ENCODE measurements at places on chromosomes 11 and 22. TPM values are rescaled to one million over a fixed set of nuclear protein-coding genes. Genes with fewer than 3 reads are reported as not detected.

GRCh38 chr11:8011981-8012444, 24.9 kb downstream of the EIF3F start:
- peaks cover 2% of the 10 kb centered on the region for H3K27me3 ChIP-seq
- no peaks in the 10 kb centered on the region for H3K4me1 ChIP-seq
- H3K27ac ChIP-seq: no peak overlapping the region
- DNase-seq: no peak
- no peaks in the 10 kb centered on the region for H3K36me3 ChIP-seq

The CDON gene
- total RNA-seq: 0.25 TPM

GRCh38 chr11:118845369-118845768, 38.3 kb upstream of the CXCR5 start:
- DNase-seq: no peak
- no peaks in the 10 kb centered on the region for H3K36me3 ChIP-seq

GRCh38 chr11:18312012-18312411, 9.9 kb downstream of the HPS5 start:
- H3K27me3 ChIP-seq: no peaks in the 10 kb centered on the region
- no peaks in the 10 kb centered on the region for H3K4me1 ChIP-seq
- no peak overlapping the region for H3K27ac ChIP-seq
- H3K4me3 ChIP-seq: no peak overlapping the region
- no peak for DNase-seq
- H3K36me3 ChIP-seq: peaks cover 47% of the 10 kb centered on the region

GRCh38 chr11:126477535-126478305, 122.2 kb downstream of the ST3GAL4 start:
- no peak overlapping the region for H3K4me3 ChIP-seq
- H3K4me1 ChIP-seq: peaks cover 13% of the 10 kb centered on the region
- H3K36me3 ChIP-seq: no peaks in the 10 kb centered on the region
- H3K27ac ChIP-seq: no peak overlapping the region

DNA sequence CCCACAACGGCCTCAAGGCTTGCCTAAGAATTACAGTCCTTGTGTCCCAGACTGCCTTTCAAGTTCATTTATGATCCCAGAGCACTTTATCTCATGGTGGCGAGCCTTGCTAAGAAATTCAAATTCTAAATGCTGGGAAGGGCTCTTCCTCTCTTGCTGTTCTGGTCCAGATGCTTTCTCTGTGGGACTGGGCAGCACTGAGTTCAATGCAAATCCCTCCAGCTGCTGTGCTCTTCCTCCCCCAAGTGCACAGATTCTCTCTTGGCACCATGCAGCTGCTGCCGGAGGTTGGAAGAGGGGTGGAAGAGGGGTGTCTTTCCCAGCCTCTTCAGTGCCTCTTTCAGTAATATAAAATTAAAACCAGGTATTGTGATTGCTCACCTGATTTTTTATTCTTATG, 828.0 kb downstream of the DLG2 start:
- H3K4me1 ChIP-seq: no peaks in the 10 kb centered on the region
- no peaks in the 10 kb centered on the region for H3K27me3 ChIP-seq
- H3K36me3 ChIP-seq: no peaks in the 10 kb centered on the region
- no peak overlapping the region for H3K4me3 ChIP-seq

- H3K36me3 ChIP-seq: no peaks in the 10 kb centered on the region
- peaks cover 14% of the 10 kb centered on the region for H3K4me1 ChIP-seq
- no peak overlapping the region for H3K4me3 ChIP-seq
- H3K27me3 ChIP-seq: no peaks in the 10 kb centered on the region
- no peak overlapping the region for H3K27ac ChIP-seq
Measured at GRCh38 chr22:22687638-22688500, 43.5 kb downstream of the GGTLC2 start.

The PTS gene
- total RNA-seq: 97.4 TPM

The PATE1 gene
- total RNA-seq: not detected

The RDX gene
- total RNA-seq: 31.1 TPM

- no peaks in the 10 kb centered on the region for H3K27me3 ChIP-seq
- H3K27ac ChIP-seq: no peak overlapping the region
- no peaks in the 10 kb centered on the region for H3K4me1 ChIP-seq
- H3K4me3 ChIP-seq: no peak overlapping the region
Measured at GRCh38 chr11:120129570-120129969, 8.3 kb downstream of the TRIM29 start.

The DYNC2H1 gene
- total RNA-seq: 4.1 TPM

The OR52E8 gene
- total RNA-seq: not detected

The C11orf65 gene
- 0.14 TPM for total RNA-seq

DNA sequence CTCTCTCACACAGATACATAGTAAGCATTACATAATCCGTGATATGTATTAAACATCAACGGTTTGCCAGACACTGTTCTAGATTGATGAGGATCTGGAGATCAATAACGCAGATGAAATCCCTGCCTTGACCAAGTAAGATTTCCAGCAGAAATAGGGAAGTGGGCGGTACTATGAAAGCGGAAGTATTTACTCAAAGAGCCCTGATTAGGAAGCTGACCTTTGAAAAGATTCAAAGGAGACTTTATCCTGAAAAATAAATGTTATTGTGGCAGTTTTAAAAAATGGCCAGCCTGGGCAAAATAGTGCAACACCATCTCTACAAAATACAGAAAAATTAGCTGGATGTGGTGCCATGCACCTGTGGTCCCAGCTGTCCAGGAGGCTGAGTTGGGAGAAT, 26.8 kb downstream of the GAB2 start:
- no peak overlapping the region for H3K4me3 ChIP-seq
- H3K27ac ChIP-seq: no peak overlapping the region
- H3K4me1 ChIP-seq: no peaks in the 10 kb centered on the region
- no peaks in the 10 kb centered on the region for H3K36me3 ChIP-seq

The CASP12 gene
- total RNA-seq: not detected

DNA sequence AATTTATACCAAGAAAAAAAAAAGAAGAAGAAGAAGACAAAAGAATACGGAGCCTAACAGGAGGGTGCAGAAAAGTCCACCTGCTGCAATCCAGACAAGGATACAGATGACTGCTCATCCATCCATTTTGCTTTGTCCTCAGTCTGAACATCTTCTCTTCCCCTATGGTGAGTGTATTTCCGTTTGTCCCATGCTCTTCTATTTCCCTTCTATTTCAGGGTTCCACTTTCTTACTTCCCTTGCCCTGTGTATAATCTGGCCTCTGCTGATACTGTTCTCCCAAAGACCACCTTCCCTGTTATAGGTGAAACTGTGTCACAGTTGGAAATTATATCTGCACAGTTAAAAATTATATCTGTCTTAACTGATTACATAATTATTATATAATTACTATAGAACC, 48.7 kb upstream of the USP47 start:
- H3K36me3 ChIP-seq: no peaks in the 10 kb centered on the region
- no peak overlapping the region for H3K4me3 ChIP-seq
- no peaks in the 10 kb centered on the region for H3K4me1 ChIP-seq
- DNase-seq: no peak

The RFPL3 gene
- not detected for total RNA-seq

GRCh38 chr11:102552447-102553194, 22.1 kb upstream of the MMP7 start:
- H3K27ac ChIP-seq: no peak overlapping the region
- no peak overlapping the region for H3K4me3 ChIP-seq
- H3K27me3 ChIP-seq: no peaks in the 10 kb centered on the region
- no peak for DNase-seq
- peaks cover 3% of the 10 kb centered on the region for H3K4me1 ChIP-seq

All from natural killer cell (primary cell).